ENCODE measurements at places on chromosomes 3 and 15. TPM values are rescaled to one million over a fixed set of nuclear protein-coding genes. Genes with fewer than 3 reads are reported as not detected.

DNA sequence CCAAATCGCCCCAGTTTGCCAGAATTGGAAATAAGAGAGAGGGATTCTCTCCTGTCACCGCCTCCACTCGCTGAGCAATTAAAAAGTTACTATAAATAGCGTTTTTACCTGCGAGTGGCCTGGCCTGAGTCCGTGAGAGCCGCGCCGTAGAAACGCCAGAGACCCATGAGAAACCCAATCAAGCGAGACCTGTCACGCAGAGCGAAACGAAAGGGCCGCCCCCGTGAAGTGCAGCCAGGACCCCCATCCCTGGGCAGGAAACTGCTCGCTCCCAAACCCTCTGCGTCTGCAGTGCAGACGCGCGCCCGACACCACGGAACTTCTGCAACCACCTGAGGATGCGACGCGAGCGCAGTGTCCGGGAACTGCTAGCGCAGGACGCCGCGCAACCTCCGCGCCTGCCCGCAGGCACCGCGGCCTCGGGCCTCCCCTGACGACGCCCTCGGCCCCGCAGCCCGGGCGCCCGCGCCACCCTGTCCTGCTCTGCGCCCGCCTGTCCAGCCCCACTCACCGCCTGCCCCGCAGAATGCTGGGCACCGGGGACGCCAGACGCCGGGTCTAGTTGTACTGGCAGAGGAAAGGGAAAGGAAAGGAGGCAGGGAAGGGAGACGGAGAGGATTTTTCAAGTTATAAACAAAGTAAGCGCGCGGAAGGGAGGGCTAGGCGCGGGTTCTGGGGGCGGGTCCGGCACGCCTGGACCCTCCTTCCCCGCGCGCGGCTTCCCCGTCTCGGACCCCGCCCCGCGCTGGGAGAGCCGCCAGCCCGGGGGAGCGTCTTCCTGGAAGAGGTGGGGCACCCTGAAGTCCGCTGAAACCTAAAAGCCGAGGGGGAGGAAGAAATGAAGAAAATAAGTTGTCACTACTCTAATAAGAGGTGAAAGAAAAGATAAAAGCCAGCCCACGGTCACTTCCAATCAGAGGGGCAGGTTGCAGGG is at the start of gene PLSCR4:
TSS of gene PLSCR4 (minus strand) at position 657 of the 934 bp plus-strand sequence. CDS start 29,034 bp downstream, outside the sequence.
- H3K4me1 ChIP-seq: peaks cover 3% of the 10 kb centered on the region
- H3K27ac ChIP-seq: peak within 1 kb of the TSS; percentile 89
- no peaks in the 10 kb centered on the region for H3K36me3 ChIP-seq
- peak; percentile 67 for DNase-seq

- DNase-seq: peak; percentile 83
- no peaks in the 10 kb centered on the region for H3K27me3 ChIP-seq
- peaks cover 40% of the 10 kb centered on the region for H3K4me1 ChIP-seq
- H3K4me3 ChIP-seq: peak overlapping the region; percentile 74
These were observed 722 bp upstream of the ZXDC start for GRCh38 chr3:126476166-126477060.

- H3K4me1 ChIP-seq: peaks cover 5% of the 10 kb centered on the region
- H3K4me3 ChIP-seq: no peak overlapping the region
- no peaks in the 10 kb centered on the region for H3K27me3 ChIP-seq
- H3K36me3 ChIP-seq: peaks cover 8% of the 10 kb centered on the region
These were observed 123.4 kb downstream of the ATP10A start for GRCh38 chr15:25739687-25740121.

DNA sequence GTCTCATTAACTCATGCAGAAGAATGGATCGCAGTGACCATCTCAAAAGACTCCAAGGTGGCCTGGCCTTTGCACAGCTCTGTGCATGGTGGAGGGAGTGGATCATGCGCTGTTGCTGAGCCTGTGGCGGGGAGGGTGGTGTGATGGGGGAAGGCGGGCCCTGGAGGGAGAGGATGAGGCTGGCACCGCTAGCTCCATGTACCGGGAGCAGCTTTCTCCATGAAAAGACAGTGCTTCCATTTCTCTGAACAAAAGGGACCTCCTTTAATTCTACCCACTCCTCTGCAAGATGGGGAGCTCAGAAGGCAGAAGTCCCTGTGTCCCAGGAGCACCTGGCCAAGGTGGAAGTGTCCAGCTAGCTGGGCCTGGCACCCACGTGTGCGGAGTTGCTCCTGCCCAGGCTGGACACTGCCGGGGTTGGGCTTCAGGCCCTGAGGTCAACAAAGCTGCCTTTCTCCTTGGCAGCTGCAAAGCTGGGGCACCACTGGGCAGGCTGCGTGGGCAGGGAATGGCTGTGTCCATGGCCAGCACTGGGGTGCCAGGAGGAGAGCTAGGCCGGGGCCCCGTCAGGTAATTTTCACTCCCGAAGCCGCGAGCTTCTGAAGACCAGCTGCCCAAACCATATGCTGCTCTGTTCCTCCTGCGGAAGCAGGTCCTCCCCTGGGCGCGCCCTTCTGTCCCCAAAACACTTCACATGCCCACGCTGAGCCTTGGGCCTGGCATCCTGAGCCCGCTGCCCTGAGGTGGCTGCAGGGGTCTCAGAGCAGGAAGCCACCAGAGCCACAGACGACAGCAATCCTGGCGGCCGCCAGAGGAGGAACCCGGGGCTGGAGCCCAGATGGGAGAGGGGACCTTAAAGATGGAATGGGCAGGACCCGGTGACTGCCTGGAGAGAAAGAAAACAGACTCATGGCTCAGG is 6.4 kb downstream of the MAP6D1 start:
- H3K27ac ChIP-seq: no peak overlapping the region
- no peak for DNase-seq
- H3K36me3 ChIP-seq: peaks cover 18% of the 10 kb centered on the region
- H3K27me3 ChIP-seq: no peaks in the 10 kb centered on the region
- H3K4me1 ChIP-seq: peaks cover 2% of the 10 kb centered on the region

- no peak overlapping the region for H3K27ac ChIP-seq
- no peaks in the 10 kb centered on the region for H3K27me3 ChIP-seq
- no peak overlapping the region for H3K4me3 ChIP-seq
- H3K4me1 ChIP-seq: no peaks in the 10 kb centered on the region
These were observed 22.7 kb upstream of the RARB start for GRCh38 chr3:25405335-25405734.

GRCh38 chr3:190338717-190339116 is 16.5 kb upstream of the CLDN1 start:
- H3K27ac ChIP-seq: no peak overlapping the region
- no peak overlapping the region for H3K4me3 ChIP-seq
- no peak for DNase-seq
- no peaks in the 10 kb centered on the region for H3K36me3 ChIP-seq
- no peaks in the 10 kb centered on the region for H3K27me3 ChIP-seq

Gene FEZF2
- not detected for total RNA-seq

Gene TMEM207
- total RNA-seq: not detected

Gene NRG4
- 2.2 TPM for total RNA-seq

Measured in lower lobe of right lung (tissue), 2 donors.